ENCODE measurements at places on chromosomes 3 and 15. TPM values are rescaled to one million over a fixed set of nuclear protein-coding genes. Genes with fewer than 3 reads are reported as not detected.

DNA sequence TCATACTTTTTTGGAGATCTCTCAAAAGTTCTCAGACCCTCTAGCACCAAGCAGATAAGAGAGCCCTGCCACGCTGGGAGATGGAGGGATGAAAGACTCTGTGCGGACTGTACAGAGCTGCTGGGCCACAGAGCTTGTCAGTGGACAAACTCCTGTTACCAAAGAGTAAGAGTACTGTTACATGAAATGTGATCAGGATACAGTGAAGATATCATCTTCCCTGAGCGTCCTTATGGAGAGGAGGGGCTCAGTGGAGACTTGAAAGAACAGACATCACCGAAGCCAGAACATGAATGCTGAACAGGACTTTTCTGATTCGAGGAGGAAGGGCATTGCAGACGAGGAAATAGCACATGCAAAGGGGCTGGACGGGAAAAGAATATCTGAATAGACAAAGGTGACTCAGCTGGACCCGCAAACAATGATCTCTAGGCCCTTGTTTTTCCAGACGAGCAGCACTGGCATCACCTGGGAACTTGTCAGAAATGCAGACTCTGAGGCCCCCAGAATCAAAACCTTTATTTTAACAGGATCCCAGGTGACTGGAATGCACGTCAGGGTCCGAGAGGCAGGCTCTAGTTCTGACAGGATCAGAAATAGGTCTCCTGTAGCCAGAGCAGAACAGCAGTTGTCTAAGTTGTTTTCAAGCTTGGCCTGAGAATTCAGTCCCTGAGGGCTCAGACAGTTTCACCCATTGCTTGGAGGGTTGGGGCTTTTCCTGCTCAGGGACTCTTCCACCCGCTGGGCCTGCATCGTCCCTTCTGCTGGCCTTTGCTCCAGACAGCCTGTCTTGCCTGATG, 277.9 kb downstream of the RPLP1 start:
- no peak for DNase-seq

CELF6 gene
- not detected for total RNA-seq

ZBED2 gene
- total RNA-seq = not detected

DNA sequence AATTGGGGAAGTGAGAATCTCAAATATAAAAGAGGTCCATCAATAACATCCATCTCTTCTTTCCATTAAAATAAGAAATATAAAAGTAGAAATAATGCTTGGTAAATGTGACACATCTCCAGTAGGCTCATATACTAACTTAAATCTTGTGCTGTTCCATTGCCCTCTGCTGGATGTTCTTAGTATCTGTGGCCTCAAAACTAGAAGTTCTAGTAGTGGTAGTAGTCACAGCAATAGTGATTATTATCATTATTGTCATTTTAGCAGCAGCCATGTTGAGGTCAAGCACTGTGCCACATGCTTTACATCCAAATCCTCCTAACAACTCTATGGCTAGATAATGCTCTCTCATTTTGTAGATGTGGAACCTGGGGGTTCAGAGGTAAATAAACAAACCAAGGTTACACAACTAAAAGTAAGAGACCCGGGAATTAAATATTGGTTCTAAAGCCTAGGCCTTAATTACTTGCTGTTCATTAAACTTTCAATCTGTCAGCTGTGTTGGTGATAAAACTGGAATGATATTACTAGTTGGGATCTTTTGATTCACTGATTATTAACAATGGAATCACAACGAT, 20.2 kb upstream of the BTLA start:
- peak; percentile 63 for DNase-seq

- DNase-seq = no peak
These were observed 17.9 kb upstream of the SATB1 start for GRCh38 chr3:18442756-18443664.

DNA sequence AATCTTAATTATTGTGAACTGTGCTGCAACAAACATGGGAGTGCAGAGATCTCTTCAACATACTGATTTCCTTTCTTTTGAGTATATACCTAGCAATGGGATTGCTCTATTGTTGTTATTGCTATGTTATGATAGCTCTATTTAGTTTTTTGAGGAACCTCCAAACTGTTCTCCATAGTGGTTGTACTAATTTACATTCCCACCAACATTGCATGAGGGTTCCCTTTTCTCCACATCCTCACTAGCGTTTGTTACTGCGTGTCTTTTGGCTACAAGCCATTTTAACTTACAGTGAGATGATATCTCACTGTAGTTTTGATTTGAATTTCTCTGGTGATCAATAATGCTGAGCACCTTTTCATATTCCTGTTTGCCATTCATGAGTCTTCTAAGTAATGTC, 45.5 kb upstream of the TNFSF10 start:
- DNase-seq = no peak

DNA sequence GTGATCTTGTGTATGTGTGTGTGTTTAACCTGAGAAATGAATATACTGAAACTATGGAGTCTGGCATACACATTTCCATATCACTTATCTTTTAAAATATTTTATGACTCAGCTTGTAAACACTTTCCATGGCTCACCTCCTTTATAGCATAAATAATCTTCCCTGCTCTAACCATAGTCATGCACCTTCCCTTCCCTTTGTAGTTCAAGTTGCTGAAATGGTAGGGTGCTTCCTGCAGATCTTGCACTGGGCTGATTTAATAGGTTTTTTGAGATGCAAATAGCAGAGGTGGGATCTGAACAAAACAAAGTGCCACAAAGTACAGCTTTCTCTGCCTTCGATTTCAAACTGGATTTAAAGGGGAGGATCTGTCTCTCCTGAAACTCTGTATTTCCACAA, 712.7 kb upstream of the LMCD1 start:
- DNase-seq = no peak

- no peak for DNase-seq
These were observed 131.6 kb downstream of the TPRA1 start for GRCh38 chr3:127458696-127459604.

PP2D1 gene
- total RNA-seq = not detected

FBXW12 gene
- total RNA-seq = not detected

DNA sequence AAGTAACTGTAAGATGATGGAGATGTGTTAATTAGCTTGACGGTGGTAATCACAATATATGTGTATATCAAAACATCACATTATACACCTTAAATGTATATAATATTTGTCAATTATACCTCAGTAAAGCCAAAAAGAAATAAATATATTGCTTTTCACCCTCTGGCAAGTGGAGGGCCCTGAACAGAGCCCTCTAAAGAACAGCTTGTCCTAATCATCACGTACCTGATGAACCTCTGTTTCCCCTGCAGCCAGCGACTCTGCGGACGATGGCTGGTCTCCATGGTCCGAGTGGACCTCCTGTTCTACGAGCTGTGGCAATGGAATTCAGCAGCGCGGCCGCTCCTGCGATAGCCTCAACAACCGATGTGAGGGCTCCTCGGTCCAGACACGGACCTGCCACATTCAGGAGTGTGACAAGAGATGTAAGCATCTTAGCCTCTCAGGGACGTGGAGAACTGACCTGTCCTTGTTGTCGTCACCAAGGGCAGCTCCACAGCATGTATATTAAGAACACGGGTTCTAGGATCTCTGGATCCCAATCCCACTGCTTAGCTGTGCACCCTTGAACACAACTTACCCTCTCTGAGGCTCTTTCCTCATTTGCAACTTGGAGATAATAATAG, 6.3 kb downstream of the THBS1 start:
- peak; percentile 36 for DNase-seq

WDR93 gene
- total RNA-seq = 0.07 TPM

DNA sequence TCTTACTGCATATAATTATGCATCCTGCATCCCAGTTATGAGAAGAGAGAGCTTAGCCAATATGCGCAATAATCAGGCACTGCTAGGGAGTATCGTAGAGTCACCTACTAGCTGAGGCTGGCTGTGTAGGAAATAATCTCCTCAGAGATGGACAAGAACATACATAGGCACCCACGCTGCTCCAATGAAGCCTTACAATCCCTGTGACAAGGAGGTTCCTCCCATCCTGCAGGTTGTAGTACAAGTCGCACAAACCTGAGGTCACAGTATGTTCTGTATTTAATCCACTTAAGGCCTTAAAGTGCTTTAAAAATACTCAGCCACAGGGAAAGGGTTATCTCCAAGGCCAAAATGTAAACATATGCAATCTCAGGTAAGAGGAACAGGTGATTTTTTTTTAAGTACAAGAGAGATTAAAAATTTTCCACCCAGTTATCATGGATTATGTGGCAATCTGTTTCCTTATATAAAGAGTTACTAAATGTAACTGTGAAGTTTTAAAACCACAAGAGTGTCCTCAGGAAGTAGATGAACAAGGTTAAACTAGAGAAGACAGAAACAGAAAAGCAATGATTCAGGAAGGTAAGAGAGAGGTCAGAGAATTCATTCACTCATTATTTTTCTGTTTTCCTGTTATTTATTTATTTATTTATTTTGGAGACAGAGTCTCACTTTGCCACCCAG, 7.5 kb upstream of the COLQ start:
- DNase-seq = no peak

DNA sequence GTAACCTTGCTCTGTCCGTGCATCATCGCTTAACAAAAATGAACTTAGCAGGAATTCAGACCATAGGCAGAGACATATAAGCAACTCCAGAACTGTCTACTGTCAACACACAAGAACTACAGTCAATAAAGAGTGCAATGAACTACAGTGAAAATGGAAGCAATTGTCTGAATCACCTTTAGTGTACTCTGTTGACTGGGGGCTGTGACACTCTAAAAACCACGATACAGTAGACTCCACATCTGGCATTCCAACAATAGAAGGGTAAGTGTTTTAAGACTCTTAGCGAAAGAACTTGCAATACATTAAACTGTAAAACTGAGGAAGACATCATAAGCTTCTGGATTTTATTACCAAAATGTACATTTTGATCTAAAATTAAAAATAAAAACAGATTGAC, 347.3 kb downstream of the ZBTB20 start:
- no peak for DNase-seq

DNAH1 gene
- total RNA-seq = 2.5 TPM
